ENCODE measurements at places on chromosomes 3 and 15.

GRCh38 chr3:38038447-38038911, 529 bp upstream of the DLEC1 start:
- DNase-seq: no peak

- DNase-seq: no peak
Measured at GRCh38 chr3:171854649-171855305, 11.6 kb downstream of the TMEM212 start.

DNA sequence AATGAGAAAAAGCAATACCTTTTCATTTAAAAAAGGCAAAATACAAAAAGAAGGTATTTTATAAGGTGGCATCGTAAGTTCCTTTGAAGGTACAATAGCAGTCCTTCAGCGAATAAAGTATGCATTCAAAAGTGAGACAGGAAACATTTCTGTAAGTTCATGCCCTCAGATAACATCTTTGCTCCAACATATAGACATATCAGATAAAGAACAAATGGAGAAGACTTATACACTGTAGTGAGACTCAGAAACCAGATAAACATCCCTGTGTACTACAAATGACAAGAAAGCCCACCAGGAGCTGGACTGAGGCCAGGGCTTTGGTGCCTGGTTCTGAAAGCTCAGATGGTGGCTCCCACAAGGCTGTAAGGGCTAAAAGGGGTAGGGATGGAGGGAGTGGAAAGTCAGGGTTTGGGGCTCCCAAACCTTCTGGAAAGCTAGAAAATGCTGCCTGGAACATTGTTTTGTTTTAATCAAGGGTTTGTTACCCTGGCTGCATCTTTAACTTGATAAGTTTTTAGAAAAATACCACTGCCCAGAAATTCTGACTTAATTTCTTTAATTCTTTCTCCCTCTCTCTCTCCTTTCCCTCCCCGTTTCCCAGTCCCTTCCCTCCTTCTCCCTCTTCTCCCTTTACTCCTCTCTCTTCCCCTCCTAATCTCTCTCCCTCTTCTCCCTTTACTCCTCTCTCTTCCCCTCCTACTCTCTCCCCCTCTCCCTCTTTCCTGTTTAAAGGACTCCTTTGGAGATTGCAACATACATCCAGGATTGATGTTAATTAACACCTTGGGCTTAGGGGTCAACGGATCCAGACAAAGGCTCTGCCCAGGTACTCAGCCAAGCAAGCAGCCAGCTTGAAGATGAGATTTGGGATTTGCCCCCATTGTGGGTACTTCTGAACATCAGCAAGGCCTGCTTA, 126.1 kb downstream of the AQP9 start:
- no peak for DNase-seq

GRCh38 chr3:15341030-15341726, 8.8 kb upstream of the SH3BP5 start:
- no peak for DNase-seq

DNA sequence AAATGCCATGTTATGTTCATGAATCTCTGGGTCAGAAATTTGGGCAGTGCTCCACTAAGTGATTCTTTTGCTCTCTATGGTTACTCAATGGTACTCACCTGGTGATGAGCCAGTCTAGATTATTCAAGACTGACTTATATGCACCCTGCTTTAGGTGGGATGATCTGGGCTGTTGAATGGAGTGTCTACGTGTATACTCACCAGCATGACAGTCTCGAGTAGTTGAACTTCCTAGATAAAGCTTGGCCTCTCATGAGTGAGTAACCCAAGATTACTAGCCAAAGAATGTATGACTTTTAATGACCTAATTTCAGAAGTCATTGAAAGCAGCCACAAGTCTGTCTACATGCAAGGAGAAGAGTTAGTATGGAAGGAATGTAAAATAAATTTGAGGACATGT, 77.5 kb upstream of the CADM2 start:
- no peak for DNase-seq

DNA sequence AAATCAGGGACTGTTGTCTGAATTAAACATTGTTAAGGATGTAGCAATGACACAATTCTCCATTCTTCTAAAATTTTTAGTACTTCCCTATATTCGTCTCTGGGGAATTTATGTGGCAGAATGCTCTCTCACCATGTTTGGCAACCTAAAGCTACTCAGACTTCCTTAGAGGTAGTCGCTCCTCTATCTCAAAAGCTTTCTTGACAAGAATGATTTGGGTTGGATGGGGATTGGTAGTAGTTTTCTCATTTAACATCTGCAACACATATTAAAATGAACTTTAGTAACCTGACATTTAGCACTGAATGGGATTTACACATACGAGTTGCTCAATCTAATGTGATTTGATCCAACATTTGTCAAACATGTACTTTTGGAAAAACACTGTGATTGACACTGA, 233.3 kb downstream of the RBMS3 start:
- DNase-seq: no peak

DNA sequence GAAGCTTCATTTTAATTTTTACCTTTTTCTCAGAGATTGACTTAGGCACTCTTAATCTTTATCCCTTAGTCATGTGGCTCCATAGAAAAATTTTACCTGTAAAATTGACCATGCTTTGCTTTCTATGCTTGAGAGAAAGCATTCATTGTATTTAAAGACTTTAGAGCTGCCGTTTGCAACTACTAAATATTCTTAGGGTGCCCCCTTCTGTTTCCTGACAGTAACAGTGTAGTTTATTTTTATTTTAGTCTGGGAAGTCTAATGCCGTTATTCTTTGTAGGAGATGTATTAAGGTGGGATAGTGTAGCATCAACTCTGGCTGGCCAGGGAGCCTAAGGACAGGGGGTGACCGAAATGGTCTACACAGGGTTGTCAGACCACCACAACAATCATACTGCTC, 84.5 kb upstream of the SYNPR start:
- no peak for DNase-seq

- DNase-seq: no peak
Measured at GRCh38 chr3:42839616-42840015, 30.4 kb downstream of the ACKR2 start.

DNA sequence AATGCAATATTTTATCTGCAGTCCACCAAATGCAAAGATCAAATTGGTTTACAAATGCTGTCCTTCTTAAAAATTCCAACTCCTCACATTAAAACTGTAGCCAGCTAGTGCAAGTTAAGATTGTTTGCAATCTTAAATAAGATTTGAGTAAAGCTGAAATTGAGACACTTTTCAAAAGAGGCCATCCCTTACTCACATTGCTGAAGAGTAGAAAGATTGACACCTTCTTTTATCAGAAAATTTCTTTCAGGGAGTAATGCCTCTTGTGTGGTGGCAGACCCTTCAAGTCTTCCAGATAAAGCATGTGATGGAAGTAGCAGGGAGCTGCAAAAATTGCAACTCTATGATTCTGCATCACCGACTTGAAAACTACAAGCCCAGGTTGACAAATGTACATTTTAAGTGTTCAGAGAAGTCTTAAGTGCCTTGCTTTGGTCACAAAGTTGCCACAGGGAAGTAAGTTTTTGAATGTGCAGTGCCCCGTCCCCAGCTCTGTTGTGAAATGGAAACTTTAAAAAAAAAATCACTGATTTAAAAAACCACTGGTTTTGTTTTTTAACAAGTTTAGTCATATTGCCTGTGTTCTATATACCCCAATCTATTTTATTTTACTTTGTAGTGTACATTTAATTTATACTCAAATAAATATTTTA, 12.6 kb downstream of the CD86 start:
- DNase-seq: no peak

- DNase-seq: no peak
Measured at GRCh38 chr15:96947296-96948229, 617.1 kb downstream of the NR2F2 start.

- DNase-seq: no peak
Measured at GRCh38 chr3:177437513-177438337, 240.4 kb upstream of the TBL1XR1 start.
